Caki2 (cell line): ENCODE measurements at places on chromosomes 2 and 18. TPM values are rescaled to one million over a fixed set of nuclear protein-coding genes. Genes with fewer than 3 reads are reported as not detected.

DNA sequence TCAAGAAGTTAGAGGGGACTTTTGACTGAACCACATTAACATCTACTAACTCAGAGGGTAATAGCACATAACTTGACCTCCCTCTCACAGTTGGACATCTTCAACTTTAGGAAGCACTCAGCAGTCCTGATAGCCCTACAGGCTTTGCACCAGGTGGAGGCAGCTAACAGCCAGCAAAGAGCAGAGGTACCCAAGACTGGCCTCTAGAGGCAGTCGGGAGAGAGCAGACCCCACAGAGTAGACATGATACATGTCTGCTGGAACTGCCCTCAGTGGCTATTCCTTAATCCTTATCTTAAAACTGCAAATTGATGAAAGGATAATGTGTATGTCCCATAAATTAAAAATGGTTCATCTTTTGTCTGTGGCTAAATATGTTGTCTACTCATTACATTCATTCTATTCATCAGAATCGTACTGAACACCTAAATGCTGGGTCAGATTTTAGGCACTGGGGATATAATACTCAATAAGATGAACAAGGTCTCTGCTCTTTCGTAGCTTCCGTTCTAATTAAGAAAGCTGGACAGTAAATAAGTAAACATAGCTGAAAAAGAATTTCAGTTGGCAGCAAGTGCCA, 49.8 kb downstream of the CAB39 start:
- no peak for DNase-seq

DNA sequence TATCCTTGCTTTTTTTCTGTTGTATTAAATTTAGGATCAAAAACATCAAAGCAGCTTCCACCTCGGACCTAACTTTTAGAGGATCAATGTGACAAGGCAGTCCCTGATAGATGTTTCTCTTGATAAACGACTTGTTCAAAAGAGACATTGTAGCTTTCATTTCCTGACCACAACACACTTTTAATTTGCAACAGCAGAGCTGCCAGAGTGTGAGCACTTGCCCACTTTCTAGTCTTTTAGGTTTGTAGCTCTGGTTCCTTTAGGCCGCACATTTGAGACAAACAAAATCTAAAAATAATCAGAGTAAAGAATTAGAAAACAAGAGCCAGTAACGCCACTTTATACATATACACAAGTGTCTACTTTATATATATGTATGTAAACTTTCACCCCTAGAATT, 3.1 kb downstream of the FIGN start:
- DNase-seq, result peak; percentile 72

DNA sequence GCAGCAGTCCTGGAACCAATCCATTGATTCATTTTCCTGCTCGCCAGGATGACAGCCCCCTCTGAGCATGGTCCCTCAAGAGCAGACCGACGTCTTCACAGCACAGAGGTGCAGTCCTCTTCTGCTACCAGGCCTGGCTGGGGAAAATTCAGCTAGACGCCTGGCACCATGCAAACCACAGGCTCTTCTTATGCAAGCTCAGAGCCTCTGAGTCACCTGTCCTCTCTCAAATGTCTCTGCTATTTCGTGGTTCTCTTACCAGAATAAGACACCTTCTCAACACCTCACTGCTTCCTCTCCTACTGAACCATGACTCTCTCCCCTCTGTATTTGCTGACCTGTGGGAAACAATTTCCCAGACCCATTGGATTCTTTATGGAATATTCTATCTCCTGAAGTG, 79.8 kb upstream of the CYRIA start:
- peak; percentile 41 for DNase-seq

- DNase-seq, result no peak
Measured at GRCh38 chr18:9751371-9752031, 43.4 kb downstream of the RAB31 start.

DNA sequence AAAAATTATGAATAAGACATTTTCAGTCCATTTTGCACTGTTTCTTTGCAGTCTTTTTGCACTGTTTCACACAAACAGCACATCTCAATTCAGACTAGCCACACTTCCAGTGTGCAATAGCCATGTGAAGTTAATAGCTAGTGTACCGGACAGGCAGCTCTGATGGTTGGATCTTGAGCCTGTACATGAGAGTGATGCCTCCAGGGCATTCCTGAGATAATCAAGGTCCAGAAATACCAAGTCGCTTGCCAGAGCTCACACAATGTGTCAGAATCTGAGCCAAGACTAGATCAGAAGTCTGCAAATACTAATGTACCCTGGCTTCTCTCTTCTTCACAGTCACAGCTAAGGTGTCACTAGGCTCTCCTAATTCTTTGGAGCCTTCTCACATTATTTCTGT, 180.2 kb downstream of the OSR1 start:
- DNase-seq, result no peak

GRCh38 chr2:177395351-177396065, 2.9 kb downstream of the AGPS start:
- no peak for DNase-seq

DNA sequence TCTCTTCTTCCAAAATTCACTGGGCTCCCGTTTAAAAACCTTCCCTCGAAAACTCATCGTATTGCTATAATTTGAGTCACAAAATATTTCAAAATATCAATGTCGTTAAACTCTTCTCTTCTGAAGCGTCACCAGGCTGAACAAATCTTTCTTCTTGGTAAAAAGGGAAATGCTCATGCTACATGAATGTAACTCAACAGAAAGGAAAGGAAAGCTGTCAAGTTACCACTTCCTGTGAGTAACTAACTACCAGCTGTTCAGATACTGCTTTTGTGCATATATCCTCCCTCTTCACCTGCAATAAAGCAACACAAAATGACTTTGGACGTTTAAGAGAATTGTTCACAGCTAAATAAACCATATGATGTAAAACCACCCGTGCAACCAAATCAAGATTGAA, 95.4 kb downstream of the DOCK10 start:
- DNase-seq, result no peak

DNA sequence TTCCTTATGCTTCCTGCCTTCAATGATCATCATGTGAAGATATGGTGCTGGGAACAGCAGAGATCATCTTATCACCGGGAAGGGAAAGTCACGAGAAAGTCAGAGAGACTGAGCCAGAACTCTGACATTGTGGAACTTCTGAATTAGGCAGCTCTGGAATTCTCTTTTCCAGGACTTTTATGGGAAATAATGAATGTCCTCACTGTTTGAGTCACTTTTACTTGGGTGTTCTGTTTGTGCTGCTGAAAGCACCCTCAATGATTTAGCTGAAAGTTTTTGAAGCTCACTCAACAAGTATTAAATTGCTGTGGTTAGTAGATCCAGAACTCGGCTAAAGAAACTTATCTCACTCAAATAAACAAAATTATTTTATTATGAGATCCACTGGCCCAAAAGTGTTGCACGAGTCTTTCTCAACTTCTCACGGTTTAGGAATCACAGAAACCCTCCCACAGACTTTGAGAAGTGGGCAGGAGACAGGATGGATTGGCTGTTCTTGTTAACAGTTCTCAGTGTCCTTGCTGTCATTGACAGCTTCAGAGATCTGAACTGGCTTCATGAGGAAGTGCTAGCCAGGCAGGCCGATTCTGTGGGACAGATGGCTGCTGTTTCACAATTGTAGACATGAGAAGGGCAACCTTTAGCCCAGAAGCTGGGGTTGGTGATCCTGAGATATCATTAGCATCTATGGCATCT, 26.4 kb upstream of the ATRAID start:
- DNase-seq, result no peak

DOK6 gene
- 0.09 and 0.30 TPM in 2 replicates for total RNA-seq

GKN2 gene
- not detected in 2 replicates for total RNA-seq

ALPI gene
- not detected in 2 replicates for total RNA-seq
